ENCODE measurements at places on chromosomes 1 and 21.

- peak; percentile 75 for DNase-seq
These were observed 31.1 kb upstream of the MACF1 start for GRCh38 chr1:39173119-39173994.

DNA sequence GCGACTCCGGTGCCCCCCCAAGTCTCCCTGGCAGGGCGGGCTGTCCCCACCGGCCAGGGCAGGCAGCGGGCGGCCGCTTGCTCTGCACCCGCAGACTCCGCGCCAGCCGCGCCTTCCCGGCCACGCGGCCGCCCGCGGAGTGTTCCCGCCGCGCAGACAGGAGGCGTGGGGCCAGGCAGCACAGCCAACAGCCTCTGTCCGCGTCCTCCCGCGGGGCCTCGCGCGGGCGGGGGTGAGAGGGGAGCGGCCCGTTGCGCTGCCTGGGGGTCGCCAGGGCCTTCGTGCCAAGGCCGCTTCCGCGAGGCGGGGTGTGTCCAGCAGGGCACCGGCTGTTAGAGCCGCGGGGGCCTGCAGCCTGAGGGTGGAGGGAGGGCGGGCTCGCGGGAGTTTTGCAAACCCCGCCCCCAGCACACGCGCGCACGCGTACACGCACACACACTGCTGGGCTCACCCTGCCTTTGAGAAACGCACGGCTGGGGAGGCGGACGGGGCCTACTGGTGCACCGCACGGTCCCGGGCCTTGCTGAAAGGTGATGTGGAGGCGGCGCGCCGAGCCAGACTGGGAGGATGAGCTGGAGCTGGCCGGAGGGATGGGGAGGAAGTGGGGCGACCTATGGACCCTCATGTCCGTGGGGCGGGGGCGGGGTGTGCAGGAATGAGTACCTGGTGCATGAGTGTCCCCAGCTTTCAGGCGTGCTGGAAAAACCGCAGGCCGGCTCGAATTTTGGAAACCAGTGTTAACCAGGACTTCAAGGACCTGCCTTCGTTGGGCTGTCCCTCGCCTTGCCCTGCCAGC lies 41.5 kb downstream of the KIAA1614 start:
- DNase-seq: no peak

DNA sequence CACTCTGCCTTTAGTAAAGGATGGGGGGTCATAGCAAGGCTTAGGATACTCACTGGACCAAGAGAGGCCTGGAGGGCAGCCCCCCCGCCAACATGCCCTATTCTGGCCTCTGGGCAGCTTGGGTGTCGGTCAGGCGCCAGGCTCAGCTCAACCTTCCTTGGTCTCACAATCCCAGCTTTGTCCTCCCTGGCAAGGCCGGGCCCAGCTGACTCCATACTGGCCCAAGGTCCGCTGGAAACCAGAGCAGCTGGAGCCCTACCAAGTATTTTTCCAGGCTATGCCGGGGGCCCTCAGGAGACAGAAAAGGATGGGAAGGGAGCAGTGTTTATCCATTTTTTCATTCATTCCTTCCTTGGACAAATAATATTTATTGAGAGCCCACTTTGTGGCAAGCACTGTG lies 6.2 kb downstream of the FBXO2 start:
- DNase-seq: peak; percentile 98

- DNase-seq: no peak
These were observed 34.5 kb upstream of the DPH5 start for GRCh38 chr1:101059945-101060542.
